ENCODE measurements at places on chromosomes 13 and 19.

- DNase-seq = peak; percentile 88
Measured at GRCh38 chr13:22014469-22014868, 343.6 kb downstream of the FGF9 start.

DNA sequence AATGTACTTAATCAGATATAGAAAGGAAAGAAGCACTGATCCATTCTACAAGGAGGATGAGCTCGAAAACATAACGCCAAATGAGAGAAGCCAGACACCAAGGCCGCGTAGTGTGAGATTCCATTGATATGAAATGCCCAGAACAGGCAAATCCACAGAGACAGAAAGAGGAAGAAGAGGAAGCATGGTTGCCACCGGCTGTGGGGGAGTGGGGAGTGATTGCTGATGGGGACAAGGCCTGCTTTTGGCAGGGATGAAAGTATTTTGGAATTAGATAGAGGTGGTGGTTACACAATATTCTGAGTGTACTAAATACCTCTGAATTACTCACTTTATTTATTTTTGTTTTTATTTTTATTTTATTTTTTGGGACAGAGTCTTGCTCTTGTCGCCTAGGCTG lies 50.2 kb upstream of the KLF2 start:
- no peak for DNase-seq

- DNase-seq = no peak
Measured at GRCh38 chr13:107803822-107804495, 411.4 kb downstream of the LIG4 start.

GRCh38 chr13:100461309-100462030 lies 127.1 kb downstream of the GGACT start:
- DNase-seq = peak; percentile 73

DNA sequence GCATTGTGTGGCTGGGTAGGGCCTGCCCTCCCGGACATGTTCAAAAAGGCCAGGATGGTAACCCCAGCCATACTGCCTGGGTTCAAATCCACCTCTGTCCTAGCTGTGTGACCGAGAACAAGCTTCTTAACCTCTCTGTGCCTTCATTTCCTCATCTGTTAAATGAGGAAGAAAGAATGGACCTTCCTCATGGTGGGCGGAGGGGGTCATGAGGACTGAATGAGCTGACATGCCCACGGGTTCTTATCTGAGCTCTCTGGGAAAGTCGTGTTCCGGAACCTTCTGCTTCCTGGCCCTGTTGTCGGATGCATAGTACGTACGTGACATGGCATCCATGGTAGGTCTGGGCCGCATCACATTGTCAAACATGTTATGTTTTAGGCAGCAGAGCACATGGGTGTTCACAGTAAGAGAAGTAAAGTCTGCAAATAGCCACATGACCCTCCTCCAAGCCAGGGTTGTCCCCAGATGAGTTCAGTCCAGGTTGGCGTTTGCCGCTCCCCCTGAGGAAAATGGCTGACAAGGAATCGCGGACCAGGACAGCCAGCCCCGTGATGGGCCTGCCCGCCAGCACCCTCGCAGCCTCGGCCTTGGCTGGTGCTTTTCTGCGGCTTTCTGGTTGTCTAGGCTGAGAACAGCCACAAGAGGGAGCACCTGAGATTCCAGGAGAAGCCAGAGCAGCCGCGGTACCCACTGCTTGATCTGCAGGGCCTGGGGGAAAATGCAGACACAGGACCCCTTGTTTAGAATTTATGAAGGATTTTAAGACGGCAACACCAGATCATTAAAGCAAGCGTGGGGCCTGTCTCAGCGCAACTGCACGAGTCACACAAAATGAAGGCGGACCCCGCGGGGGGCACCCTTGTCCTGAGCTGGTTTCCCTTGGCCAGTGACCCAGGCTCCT lies 2.4 kb upstream of the NTN5 start:
- peak; percentile 83 for DNase-seq

DNA sequence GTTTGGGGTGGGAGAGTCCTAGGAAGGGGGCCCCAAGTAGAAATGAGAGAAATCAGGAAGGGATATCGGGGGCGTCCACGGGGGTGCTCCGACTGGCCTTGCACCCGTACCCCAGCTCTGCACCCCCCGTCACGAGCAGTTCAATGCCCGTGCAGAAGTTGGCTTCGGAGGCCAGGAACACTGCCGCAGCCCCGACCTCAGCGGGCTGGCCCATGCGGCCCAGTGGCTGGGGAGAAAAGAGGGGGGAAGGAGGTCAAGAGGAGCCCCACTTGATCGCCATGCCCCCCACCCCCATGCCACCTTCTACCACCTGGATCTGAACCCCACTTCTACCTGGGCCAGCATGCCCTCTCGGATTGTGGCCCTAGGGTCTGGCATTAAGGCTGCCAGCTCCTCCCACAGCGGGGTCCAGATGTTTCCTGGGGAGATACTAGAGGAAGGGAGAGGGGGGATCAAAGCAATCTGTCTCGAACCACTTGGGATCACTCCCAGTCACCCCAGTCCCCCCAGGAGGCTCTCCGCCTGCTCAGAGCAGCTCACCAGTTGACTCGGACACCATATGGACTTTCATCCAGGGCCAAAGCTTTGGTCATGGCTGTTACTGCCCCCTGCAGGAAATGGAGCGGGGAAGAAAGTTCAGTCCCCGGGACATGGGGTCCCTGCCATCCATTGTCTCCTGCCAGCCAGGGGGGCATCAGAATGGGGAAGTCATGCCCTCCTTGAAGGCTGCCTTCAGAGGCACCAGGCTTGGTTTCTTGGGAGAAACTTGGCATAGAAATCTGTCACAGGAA lies 2.5 kb upstream of the BCAT2 start:
- no peak for DNase-seq

DNA sequence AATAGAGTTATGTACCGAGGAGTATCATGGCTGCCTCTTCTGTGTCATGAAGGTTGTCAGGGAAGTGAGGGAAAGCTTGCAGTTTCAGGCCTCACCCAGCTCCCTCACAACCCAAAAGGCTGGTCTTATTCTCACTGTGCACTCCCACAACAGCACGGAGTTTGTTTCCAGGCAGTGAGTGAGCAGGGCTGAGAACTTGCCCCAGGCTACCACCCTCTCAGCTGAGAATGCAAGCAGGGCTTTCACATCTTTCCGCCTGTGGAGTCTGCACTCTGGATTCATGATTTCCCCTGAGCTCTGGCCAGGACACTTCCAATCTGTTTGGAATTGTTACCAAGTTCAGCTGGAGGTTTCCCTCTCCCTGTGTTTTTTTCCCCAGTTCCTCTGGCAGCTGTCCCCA lies 2284.7 kb upstream of the PCDH20 start:
- DNase-seq = no peak

- DNase-seq = peak; percentile 44
Measured at GRCh38 chr19:15331419-15332310, 674 bp downstream of the BRD4 start.

DNA sequence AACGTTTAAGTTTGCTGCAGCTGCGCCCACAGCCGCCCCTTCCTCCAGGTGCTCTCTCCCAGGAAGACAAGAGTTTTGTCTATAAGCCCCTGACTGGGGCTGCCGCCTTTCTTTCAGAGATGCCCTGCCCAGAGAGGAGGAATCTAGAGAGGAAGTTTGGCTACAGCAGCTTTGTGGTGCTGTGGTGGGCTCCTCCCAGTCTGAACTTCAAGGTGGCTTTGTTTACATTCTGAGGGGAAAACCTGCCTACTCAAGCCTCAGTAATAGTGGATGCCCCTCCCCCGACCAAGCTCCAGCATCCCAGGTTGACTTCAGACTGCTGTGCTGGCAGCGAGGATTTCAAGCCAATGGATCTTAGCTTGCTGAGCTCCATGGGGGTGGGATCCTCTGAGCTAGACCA lies 6.4 kb upstream of the ERICH6B start:
- DNase-seq = no peak

DNA sequence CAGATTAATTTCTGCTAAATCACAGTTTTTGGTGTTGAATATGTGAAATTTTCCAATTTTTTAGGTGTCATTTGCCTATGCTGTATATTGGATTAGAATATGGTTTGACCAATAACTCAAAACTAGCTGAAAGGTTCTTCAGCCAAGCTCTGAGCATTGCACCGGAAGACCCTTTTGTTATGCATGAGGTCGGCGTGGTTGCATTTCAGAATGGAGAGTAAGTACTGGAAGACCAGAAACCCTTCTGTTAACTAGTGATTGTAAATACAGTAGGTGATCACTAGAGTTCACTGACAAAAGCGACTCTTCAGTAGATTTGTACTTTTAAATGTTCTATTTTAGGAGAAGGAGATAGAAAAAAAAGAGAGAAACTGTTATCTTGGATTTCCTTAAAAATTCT lies 22.3 kb downstream of the CDC16 start:
- DNase-seq = no peak

DNA sequence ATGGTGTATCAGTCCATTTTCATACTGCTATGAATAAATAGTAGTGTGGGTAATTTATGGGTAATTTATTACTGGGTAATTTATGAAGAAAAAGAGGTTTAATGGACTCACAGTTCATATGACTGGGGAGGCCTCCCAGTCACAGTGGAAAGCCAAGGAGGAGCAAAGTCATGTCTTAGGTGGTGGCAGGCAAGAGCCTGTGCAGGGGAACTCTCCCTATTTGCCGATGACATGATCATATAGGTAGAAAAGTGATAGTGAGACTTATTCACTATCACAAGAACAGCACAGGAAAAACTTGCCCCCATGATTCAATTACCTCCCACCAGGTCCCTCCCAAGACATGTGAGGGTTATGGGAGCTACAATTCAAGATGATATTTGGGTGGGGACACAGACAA lies 1137.7 kb downstream of the UQCRFS1 start:
- DNase-seq = no peak

- DNase-seq = no peak
Measured at GRCh38 chr19:17929056-17929455, 3.8 kb upstream of the CCDC124 start.

DNA sequence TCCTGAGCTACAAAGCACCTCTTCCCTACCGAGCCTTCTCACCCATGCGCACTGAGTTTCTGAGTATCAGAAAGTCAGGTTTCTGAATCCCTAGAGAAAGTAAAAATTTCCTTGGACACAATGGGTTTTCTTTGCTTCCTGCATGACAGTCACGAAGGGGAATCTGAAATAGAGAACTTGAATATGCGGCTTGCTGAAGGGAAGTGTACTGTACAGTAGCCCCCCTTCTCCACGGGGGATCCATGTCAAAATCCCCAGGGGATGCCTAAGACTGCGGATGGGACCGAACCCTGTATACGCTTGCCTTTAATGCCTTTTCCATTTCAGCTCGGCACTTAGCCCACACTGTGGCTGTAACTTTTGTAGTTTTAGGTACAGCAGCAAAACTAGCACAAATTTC lies 107.9 kb downstream of the GGACT start:
- no peak for DNase-seq

GRCh38 chr19:6970443-6970842 lies 50.8 kb downstream of the MBD3L2B start:
- DNase-seq = no peak

DNA sequence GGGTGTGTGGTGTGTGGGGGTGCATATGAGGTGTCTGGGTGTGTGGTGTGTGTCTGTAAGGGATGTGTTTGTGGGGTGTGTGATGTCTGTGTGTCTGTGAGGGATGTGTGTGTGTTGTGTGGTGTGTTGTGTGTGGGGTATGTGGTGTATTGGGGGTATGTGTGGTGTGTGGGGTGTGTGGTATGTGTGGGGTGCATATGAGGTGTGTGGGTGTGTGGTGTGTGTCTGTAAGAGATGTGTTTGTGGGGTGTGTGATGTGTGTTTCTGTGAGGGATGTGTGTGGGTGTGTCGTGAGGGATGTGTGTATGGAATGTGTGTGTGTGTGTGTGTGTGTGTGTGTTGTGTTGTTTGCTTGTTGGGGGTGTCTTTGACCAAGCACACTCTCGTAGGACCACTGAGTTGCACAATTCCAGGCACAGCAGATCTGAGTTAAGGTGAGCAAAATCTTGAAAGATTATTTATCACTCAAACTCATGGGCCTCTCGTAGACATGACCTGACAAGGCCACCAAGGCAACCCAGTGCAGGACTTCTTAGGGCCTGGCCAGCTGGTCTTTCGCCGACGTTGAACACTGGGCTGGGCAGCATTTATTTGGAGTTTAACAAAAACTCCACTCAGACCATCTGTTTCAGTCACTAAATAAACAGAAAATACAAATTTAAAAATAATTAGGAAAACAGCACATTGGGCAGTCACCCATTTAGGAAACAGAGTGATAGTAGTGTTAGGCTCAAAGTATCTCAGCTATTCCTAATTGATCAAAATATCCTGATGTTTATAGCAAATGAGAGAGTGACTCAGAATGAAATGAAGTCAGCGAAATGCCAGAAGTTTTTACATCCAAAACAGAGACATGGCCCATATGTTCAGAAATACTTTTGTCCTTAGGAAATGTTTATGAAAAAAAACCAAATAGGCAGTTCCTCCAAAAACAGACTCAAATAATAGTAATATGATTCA lies 301.1 kb downstream of the FGF9 start:
- no peak for DNase-seq

DNA sequence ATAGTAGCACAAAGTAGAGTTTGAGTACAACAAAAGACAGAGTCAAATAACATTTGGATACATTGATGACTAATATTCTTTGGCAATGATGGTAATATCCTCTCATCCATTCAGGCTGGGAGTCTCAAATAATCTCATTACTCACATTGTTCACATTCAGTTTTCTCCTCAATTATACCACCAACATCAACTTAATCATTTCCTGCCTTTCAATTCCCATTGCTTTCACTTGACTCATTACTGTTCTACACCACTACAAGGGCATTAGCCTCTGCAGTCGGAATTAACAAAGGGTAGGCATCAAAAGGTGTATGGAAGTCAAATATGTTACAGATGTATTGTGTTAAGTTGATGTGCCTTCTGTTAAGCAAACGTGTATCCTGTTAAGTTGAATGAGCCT lies 518.4 kb upstream of the SLITRK1 start:
- DNase-seq = peak; percentile 0

- DNase-seq = no peak
Measured at GRCh38 chr13:25732111-25732865, 319.5 kb downstream of the SHISA2 start.

DNA sequence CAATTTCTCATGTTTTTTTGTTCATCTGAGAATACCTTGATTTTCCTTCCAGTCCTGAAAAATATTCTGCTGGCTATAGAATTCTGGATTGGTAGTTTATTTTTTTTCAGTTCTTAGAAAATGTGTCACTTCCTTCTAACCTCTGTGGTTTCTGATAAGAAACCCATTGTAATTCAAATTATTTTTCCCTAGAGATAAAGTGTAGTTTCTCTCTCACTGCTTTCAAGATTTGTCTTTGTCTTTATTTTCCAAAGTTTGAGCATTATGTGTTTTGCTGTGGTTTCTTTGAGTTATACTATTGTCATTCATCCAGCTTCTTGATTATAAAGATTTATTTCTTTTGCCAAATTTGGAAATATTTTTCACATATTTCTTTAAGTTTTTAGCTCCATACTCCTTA lies 324.0 kb upstream of the SPRY2 start:
- no peak for DNase-seq

GRCh38 chr13:111903143-111903542 lies 163.8 kb upstream of the SOX1 start:
- DNase-seq = peak; percentile 38

- DNase-seq = no peak
Measured at GRCh38 chr19:48498595-48499311, 12.9 kb downstream of the LMTK3 start.

DNA sequence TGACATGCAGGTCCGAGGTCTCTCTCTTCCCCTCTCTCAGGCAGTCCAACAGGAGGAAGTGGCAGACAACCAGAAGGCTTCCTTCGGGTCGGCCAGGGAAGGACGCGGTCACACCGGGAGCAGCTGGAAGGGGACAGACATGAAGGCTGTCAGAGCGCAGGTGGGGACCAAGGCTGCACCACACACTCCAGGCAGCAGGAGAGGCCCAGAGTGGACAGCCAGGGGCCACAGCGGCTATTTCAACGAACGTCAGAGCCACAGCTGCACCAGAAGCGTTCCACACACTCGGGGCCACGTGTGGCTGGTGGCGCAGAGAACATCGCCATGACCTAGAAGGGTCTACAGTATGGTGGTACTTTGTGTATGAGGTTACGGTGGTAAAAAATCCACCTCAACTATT lies 16.0 kb upstream of the SLC39A3 start:
- no peak for DNase-seq

Measured in SW480 (cell line).